ENCODE measurements at places on chromosomes 3 and 15. TPM values are rescaled to one million over a fixed set of nuclear protein-coding genes. Genes with fewer than 3 reads are reported as not detected.

Gene IMPG2
- polyA plus RNA-seq: 0.06 TPM

Gene GOLGB1
- polyA plus RNA-seq: 31.7 TPM

Gene PLA2G4F
- 0.07 TPM for polyA plus RNA-seq

Gene PPM1L
- polyA plus RNA-seq: 2.2 TPM

GRCh38 chr3:151265866-151266265 is 12.5 kb downstream of the P2RY14 start:
- DNase-seq: no peak

GRCh38 chr3:6147883-6148282 is 713.0 kb upstream of the GRM7 start:
- DNase-seq: no peak

- DNase-seq: peak; percentile 45
These were observed 17.1 kb upstream of the SNX22 start for GRCh38 chr15:64134345-64134829.

DNA sequence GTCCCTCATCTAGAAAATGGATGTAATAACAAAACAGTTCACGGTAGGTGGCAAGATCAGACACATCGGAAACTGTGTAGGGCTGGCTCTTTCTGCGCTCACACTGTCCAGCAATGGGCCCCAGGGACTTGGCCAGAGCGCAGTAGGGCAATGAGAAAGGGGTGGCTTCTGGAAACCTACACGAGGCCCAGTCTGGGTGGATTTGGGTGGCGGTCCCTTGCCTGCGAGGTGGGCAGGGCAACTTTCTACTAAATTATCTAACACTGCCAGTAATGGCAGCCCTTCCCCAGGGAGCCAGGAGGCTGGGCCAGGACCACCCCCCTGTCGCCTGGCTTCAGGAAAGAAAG is 2.1 kb upstream of the TNK2 start:
- DNase-seq: no peak

DNA sequence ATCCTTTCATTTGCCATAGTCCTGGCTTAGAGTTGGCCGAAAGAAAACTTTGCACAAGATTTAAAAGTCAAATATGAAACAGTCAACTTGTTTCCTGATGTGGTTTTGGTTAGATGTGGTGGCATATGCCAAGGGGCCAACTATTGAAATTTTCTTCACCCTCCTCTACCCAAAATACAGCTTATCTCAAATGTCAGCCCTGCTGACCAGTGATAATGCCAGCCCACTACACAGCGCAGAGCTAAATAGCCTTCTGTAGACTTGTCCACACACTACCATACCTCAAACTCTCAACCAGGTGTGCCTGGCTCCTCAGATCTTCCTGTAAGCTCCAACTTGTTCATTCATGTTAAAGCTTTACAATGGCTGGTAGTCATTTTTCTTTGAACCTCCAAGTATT is 368.5 kb upstream of the STAC start:
- no peak for DNase-seq

DNA sequence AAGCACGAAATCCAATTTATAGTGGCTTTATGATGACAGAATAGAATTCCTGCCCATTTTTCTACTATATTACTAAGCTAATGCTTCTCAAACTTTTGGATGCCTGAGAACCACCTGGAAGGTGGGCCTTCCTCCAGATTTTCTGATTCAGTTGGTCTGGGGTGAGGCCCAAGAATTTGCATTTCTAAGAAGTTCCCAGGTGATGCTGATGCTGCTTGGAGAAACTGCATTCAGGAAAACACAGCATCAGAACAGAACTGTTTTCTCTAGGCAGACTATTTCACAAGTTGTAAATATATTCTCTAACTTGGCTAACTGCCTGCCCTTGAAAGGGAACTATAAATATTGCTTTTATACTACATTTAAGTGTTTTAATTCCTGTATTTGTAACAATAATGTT is 644.9 kb upstream of the DPPA4 start:
- DNase-seq: no peak

All from ovary (tissue), 10 donors.